ENCODE measurements at places on chromosomes 4 and X.

DNA sequence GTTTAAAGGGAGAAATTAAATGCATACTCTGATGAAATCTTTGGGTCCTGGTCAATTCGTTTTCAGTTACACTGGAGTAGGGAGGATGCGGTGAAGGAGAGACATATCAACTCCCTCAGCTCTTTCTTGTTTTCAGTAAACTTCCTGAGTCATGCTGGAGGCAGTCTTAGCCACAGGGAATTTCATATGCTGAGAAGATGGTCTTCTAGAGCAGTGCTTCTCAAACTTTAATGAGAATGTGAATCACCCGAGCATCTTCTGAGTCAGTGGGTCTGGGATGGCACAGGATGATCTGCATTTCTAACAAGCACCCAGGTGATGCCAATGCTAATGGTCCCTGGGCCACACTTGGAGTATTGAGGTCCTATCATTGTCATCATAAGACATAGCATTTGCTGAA, 214.5 kb downstream of the KIT start:
- DNase-seq: no peak

GRCh38 chr4:88981556-88981955, 75.4 kb downstream of the FAM13A start:
- DNase-seq: no peak

DNA sequence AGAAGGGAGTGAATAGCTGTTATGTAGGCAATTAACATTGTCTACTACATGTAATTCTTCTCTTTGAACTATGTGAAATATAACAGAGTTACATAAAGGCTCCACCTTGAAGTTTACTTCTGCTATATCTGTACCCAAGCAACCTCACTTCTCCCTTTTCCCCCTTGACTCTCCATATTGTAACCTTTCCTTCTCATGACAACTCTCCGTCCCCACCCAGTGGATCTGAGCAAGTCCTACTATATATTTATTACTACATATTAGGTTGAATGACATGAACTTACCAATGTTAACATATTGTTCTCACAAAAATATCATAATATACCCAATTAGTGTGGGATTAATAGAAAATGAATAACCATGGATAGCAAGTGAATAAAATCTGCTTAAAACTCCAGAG, 93.2 kb upstream of the ATP8A1 start:
- DNase-seq: no peak

- no peak for DNase-seq
These were observed 992.6 kb downstream of the NLGN4X start for GRCh38 chrX:5236096-5236495.

DNA sequence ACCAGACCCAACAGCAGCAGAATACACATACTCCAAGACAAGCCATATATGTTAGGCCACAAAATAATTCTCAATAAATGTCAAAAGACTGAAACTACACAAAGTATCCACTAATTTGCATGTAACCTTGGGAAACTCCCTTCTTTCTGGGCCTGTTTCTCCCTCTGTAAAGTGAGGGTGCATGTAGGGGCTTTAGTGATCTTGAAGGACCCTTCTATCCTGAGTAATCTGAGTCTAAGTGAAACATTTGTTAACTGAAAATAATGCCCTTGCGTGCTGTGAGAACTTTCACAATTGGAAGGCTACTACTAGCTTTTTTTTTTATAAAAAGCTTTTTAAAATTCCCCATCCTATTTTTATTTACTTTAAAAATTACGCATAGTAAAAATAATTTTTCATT, 125.2 kb downstream of the NEXMIF start:
- DNase-seq: no peak

DNA sequence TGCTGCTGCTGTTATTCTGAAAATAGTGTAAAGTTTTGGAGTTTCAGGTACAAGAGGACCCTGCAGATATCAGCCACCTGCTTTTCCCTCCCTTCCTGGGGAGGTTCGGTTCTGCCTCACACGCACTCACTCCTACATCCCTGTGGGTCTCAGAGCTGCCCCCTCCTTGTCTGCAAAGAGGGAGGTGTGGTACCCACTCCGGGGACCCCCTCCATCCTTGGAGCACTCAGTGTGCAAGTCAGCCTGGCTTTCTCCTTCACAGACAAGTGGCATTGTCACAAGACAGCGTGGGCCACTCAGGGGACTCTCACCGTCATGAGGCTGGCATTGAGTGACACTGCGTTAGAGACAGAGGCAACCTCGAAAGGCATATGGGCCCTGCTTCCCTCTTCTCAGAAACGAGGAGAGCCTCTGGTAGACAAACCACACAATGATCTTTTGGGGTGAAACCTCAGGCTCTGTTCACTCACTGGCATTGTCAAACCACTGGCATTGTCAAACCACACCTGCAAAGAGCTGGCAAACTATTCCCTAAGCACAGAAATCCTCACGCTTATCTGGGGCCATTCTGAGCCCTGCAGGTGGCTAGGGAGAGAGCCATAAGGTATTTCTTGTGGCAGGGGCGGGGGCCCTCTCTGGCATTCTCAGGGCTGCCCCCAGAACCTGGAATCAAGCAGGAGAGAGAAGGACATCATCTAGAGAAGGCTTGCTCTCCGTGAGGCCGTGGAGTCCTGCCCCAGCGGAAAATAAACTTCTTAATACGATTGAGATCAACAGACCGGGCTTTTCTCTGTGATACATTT, 285.0 kb downstream of the SHOX start:
- no peak for DNase-seq

GRCh38 chr4:118345813-118346212, 7.0 kb downstream of the PRSS12 start:
- DNase-seq: no peak

GRCh38 chr4:173821876-173822275, 291.8 kb upstream of the HAND2 start:
- DNase-seq: no peak

DNA sequence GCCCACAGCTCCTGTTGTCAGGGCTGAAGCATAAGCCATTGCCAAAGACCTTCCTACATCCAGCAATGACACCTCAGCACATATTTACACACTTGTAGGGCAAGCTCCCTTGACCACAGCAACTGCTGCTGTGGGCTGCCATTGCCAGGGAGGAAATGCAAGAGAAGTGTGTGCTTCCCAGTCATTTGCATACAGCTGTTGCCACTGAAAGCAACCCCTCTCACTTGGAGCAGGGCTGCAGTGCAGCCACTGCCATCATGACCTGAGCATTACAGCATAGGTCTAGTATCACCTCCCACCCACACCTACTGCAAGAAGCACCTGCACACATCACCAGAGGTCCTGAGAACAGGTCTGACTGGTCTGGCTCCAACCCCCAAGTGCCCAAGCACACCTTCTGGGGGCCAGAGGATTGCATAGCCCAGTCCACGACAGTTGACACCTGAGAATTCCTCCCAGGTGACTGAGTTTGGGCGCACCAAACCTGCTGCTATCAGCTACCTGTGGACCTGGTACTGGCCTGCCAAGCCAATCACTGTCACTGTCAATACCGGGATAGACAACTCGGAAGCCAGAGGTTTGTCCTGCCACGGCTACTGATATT, 636.5 kb upstream of the SLIT2 start:
- no peak for DNase-seq

DNA sequence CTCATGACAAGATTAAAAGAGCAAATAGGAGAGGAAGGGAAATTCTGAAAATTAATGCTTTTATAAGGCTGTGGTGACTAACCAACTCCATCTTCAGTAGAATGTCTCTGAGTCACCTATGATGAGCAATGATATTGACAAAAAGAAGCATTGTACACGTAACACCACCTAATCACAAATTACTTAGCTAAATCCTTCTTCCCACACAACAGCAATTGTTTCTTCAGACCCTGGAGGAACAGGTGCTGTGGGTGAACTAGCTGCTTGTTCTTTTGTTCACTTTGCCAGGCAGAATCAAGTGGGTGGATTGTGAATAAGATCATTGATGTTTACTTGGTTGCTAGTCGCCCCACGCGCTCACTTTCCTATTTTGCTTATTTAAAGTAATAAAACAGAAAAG, 315.5 kb downstream of the CAMK2D start:
- DNase-seq: no peak

DNA sequence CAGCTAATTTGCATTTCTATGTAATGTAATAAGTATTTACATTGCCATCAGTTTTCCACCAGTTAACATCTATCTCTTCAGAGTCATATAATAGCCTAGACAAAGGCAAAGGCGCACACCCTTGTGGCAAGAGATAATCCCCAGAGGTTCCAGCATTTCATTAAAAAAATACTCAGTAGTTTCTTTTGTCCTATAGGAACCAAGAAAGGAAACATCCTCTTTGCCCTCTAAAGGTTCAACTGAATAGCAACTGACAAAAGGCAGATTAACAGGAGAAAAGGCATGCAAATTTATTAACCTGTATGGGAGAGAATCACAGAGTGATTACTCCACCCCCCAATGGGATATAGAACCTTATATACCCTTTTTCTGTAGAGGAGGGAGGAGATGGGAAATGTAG, 48.4 kb downstream of the MAGEB17 start:
- DNase-seq: no peak

DNA sequence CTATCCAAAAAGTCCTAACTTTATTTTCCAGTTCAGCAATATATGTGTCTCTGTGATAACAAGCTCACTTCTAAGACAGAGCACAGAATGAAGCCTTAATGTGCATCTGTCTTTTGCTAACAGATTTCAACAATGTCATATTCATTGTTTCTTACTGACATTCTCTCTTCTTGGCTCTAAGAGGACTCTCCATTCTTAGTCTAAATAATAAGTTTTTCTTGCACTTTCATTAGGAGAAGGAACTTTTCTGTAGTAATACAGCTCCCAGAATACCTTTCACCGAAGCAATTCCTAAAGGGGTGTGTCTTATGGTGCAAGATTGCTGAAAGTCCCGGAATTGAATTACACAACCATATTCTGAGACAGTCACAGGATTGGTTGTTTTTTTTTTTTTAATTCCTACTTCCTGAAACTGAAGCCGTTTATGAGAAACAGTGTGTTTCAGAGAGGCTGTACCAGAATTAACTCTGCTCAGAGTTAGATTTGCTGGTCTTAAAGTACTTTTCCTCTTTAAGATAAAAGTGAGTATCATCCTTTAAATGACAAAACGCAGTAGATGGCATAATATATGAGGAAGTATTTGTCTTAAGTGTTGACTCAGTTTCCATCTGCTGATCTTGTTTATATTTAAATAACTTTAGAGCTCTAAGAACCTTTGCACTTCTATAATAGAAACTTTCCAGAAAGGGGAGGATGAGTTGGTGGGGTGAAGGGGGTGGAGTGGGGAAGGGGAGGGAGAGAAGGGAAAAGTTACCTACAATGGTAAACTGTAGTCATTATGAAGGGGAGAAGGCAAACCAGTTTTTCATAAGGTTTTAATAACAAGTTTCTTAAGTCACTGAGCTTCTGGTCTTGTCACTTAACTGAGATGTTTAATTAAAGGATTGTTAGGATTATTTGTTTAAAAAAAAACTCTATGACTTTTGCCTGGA, at the start of gene ALPK1:
ALPK1 (plus strand) TSS at position 421 of the 932 bp plus-strand sequence.
- DNase-seq: no peak

DNA sequence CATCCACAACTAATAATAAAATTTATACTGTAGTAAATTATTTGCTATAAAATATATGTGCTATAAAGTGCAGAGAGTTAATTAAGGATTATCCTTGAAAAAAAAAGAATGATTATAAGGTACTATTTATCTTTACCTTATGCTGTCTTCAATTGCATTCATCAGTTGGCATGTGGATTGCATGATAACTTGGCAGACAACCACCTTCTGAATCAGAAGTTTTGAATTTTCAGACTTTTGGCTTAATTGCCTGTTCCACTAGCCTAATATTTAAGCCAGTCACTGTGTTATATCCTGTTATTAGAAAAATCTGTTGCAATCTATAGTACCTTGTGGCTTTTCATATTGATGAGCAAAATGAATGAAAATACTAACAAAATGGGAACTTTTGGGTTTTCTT, 1040.3 kb upstream of the PCDH10 start:
- DNase-seq: no peak

- DNase-seq: no peak
These were observed 100.8 kb downstream of the DCK start for GRCh38 chr4:71094201-71094600.

GRCh38 chrX:22652596-22652995, 347.2 kb upstream of the DDX53 start:
- DNase-seq: no peak

GRCh38 chr4:53498706-53499105, 92.6 kb downstream of the LNX1 start:
- DNase-seq: no peak

GRCh38 chr4:57764856-57765255, 654.7 kb upstream of the IGFBP7 start:
- no peak for DNase-seq

DNA sequence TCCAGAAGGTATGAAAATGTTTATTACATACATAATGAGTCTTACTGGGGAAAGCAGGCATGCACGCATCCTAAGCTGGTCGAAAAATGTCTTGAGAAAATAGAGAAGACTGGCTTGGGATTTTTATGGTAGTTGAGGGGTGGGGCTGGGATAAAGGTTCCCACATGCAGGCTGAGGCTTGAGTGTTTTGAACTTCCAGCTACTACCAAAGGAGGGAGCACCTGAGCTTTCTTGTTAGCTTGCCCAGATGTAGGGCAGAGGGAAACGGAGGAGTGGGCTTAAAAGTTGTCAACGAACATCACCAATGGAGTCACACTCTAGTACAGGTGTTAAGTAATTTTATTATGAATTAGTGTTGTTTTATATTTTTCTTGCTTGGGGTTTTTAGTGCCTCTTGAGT, 39.6 kb upstream of the SRPX start:
- DNase-seq: no peak

GRCh38 chrX:102979536-102979935, 42.5 kb downstream of the RAB40AL start:
- DNase-seq: no peak

GRCh38 chr4:23937173-23937572, 47.3 kb upstream of the PPARGC1A start:
- DNase-seq: no peak

DNA sequence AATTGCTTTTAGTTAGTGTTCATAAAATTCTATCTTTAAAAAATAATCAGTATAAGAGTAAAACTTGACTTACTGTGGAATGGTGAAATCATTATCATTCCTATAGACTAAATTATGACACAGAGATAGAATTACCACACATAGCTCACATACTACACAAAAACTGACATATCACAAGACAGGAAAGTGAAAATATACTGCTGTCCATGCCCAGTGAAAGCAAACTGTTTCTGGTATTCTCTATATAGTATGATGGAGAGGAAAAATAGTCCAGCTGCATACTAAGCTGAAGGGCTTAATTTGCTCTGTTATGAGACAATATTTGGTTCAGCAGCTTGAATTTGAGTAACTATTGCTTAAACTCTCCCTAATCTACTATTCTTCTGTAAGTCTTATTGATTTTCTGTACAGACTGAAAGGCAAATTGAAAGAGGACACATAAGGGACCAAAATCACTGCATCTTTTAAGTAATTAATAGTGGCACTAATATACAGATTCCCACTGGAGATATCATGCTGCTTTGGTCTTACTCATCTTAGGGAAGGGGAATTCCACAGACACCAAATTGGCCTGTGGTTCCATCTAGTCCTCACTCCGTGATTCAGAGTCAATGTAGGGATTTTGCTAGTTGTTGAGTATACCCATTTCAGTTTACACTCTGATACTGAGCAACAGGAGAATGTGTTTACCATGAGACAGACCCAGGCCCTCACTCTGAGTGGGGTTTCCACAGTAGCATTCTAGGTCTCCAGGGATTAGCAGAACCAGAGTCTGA, 47.4 kb upstream of the AGA start:
- no peak for DNase-seq

- DNase-seq: no peak
These were observed 655.8 kb downstream of the ZNF674 start for GRCh38 chrX:45889471-45889870.
